NCI-H187 (cell line): ENCODE measurements at places on chromosomes 5 and 9.

DNA sequence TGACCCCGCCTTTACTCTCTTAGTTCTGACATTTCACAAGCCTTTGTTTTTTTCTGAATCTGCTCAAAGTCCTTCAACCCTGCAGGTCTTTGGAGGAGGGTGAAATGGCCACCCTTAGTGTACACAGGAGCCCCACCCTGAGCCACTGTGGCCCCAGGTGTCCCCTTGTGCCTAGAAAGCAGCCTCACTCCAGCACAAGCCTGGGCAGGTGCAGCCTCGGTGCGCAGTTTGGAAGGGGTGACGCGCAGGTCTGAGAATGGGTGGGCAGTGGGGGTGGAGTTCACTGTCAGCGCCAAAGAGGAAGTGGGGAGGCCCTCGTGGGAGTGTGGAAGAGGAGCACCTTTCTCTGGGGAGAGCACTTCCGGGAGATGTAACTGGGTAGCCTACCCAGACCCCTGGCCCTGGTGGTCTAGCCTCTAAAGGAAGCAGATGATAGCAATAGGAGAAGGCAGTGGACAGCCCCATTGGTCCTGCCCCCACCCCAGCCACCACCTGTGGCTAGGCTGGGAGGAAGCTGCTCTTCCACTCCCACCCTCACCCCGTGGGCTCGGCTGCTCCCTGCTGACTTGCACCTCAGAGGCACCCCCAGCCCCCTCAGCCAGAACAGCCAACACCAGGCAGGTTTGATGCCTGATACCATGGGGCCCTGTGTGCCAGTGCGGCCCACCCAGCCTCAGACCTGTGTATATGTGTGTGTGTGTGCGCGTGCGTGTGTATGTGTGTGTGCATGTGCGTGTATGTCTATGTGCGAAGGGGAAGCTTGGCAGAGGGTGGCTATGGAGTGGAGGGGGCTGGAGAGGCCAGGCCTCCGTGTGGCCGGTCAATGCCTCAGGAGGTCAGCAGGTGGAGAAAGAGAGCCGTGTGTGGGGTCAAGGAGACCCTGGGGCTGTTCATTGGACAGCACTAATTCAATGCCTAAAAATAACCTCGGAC lies 16.8 kb upstream of the DAB2IP start:
- no peak for DNase-seq

DNA sequence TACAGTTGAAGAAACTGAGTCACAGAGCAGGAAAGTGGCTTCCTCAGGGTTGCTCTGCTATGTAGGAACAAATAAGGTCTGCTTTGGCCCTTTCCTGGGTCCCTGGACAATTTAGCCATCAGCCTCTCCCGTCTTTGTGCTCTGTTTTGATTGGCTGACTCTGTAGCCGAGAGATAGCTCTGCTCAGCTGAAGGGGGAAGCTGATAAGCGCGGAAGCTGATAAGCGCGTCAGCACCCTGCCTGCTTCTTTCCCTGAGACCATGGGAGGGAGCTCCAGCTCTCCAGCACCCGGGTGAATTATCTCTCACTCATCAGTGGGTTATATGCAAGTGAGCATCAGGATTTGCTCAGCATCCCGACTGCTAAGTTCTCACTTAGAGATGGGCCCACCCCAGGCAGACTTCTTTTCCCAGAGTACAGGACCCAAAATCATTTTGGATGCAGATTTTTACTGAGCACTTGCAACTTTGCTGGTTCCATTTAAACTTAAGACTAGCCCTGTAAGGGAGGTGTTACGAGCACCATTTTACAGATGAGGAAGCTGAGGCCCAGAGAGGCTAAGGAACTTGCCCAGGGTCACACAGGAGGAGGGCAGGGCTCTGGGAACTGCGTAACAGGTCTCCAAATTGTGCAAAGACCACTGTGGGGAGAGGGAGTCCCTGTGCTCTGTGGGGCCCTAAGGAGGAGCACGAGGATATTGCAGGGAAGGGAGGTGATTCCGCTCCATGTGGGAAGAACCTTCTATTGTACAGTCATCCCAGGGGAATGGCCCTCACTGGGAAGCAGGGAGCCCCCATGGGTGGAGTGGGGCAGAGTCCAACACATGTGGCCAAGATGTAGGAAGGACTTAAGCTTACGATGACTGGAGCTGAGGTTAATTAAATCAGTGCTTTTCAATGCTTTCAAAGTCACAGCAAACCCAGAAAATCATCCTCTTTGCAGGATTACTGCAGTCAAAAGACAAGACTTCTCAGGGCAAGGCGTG lies 83.7 kb upstream of the ORM1 start:
- no peak for DNase-seq

- no peak for DNase-seq
These were observed 34.7 kb downstream of the DIRAS2 start for GRCh38 chr9:90607701-90608516.

- no peak for DNase-seq
These were observed 368.4 kb downstream of the TLE1 start for GRCh38 chr9:81320909-81321482.

DNA sequence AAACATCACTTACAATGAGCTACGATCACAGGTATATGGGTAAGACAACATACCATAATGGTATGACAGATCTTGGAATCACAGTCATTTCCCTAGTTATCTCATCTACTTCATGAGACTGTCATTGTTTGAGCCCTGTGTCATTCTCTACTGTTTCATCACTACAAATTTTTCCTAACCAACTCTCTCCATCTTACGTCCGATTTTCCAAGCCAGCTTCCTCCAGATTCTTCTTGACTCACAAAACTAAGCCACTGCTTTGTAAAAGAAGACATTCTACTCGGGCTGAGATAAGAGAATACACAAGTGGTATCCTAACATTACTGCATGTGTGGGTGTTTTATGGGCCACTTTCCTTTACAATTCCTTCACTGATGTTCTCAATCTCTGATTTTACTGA lies 49.6 kb downstream of the SERINC5 start:
- DNase-seq = no peak

GRCh38 chr9:38390442-38390841 lies 2.1 kb upstream of the ALDH1B1 start:
- no peak for DNase-seq

DNA sequence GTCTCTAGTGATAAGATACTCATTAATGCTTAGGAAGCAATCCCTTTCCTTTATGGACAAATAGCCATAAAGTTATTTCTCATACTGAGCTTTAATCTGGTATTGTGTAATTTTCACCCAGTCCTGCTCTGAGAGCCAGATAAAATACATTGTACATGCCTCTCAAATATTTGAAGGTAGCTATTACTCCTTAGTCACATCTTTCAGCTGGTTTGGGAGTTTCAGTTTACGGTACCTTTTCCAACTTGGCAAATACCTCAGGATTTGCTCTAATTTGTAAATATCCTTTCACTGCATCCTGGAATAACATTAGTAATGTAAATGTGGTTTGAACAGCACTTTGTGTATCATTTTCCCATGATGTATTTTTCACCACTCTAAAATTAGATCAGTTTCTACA lies 47.4 kb downstream of the ABHD17B start:
- no peak for DNase-seq

GRCh38 chr5:124621279-124621678 lies 125.2 kb downstream of the ZNF608 start:
- no peak for DNase-seq

- DNase-seq = no peak
These were observed 22.7 kb upstream of the COL5A1 start for GRCh38 chr9:134618833-134619447.

GRCh38 chr5:90741022-90741564 lies 182.5 kb downstream of the ADGRV1 start:
- no peak for DNase-seq
